Stimulated activated CD4-positive, alpha-beta T cell treated with anti-CD3 and anti-CD28 coated beads, Interleukin-4, amount 100 ng/mL, for 24 hours (primary cell): ENCODE measurements at places on chromosomes 7 and 10.
A peak's percentile ranks its signal among the peaks of the same experiment; 100 is the strongest.

GRCh38 chr10:86258499-86258898 is 108.1 kb downstream of the GRID1 start:
- no peak for DNase-seq

DNA sequence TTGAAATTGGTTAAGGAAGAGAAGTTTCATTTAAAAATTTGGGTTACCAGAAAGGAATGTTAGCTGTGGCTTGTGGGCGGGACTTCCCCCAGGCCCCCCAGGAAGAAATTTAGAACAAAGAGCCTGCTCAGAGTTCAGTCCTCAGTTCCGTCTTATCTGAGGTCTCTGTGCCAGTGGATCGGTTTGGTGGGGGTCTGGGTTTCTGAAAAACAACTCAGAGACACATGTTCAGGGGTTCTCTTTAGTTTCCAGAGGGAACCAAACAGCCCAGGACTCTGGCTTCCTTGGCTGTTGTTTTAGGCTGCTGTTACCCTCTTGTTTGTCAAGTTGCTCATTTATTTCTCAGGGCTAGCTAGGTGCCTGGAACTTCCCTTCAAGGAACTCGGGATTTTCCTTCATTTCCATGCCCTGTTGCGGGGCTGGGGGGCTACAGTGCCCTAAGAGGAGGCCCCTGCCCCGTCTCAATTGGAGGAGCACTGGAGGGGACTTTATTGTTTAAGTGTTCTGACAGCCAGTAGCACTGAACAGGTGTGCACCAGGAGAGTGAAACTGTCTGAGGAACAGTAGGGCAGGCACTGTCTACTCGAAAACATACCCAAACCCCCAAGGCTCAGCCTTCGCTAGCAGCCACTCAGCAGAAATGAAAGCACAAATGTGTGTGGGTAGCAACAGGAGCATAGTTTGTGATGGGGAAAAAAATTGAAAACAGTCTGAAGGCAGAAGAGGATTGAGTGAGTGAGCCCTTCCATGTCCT is 59.9 kb downstream of the ALOX5 start:
- no peak for DNase-seq

DNA sequence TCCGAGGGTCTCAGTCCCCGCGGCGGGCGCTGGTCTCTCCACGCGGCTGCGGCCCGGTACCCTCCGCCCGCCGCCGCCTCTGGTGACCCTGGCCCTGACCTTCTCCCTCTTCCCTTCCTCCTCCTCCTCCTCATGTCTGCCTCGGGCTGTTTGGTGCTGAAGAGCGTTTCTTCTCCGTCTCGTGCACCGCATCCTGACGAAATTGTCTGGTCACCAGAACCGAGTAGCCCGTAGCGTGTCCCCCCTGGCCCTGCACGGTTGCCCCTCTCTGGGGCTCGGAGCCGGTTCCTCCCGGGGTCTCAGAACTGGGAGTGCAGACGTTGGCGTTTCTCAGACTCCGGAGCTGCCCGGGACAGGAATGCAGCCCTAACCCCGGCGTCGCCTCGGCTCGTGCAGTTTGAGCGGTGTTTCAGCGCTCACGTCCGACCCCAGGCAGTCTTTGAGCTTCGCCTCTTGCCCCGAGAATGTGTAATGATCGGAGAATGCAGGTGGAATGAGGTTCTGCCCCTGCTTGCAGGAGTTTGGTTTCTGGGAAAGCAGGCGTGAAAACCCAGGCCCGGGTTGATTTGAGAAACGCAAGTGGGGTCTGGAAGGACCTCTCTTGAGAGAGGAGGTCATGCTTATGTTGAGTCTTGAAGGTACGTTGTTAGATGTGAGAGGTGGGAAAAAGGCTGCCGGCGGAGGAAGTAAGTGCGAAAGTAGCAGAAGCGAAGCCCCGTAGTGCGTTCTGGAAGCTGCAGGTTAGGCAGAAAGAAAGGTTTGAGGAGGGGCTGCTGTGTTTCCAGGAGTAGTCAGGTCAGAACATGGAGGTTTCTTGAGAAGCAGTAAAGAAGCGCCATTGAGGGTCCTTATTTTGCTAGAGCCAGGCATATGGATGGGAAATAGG is 743 bp downstream of the RBM17 start:
- peak; percentile 28 for DNase-seq

- DNase-seq, result no peak
Measured at GRCh38 chr7:135463908-135464307, 46.0 kb downstream of the CNOT4 start.

DNA sequence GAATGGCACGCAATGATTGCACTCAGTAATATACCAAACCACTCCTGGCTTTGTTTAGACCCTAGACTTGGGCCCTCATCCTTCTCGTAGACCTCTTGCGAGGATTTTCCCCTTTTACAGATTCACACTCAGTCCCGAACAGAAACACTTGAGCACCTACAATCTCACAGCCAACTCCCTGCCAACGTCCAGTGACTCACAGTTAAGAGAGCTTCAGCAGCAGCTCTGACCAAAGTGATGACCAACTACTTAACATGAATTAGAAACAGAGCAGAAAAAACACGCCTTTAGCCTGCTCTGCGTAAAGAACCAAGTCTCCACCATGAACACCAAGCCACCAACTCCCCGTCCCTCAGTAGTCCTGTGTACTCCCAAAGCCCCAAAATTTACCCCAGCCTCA is 2.2 kb downstream of the DNAJC30 start:
- no peak for DNase-seq

DNA sequence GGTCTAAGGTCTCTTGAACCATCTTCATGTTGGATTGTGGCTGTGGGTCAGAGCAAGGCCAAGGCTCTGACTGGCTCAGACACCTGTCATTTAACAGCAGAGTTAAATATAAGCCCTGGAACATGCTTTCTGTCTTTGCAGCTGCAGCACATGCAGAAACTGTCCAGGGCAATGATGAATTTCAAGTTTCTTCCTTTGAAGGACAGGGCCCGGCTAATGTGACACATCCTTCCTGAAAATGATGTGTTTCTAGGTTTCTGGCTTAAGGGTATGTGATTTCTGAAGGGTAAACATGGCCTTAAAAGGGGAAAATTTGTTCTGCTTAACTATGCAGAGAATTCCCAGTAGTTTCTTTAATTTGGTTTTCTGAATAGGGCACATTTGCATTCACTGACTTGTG is 34.0 kb upstream of the SLC35B4 start:
- DNase-seq, result no peak

GRCh38 chr7:36602934-36603887 is 121.1 kb downstream of the AOAH start:
- no peak for DNase-seq

- no peak for DNase-seq
Measured at GRCh38 chr10:30928742-30929141, 102.9 kb downstream of the ZNF438 start.

DNA sequence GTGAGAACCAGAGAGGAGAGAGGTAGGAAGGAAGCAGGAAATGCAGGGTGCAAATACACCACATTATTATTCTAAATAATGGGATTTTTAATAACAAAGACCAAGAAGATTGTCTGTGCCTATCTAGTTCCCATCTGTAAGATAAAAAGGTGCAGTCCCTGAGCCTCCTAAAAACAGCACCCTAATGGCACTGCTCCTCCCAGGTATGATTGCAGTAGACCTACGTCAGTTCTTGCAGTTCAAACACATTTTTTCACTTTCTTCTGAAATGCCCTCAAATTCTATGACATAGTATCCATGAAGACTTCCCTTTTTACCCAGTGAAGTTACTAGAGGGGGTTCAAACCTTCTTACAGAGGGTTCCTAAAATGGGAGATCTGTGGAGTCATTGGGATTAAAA is 70.6 kb downstream of the FIGNL1 start:
- DNase-seq, result no peak

DNA sequence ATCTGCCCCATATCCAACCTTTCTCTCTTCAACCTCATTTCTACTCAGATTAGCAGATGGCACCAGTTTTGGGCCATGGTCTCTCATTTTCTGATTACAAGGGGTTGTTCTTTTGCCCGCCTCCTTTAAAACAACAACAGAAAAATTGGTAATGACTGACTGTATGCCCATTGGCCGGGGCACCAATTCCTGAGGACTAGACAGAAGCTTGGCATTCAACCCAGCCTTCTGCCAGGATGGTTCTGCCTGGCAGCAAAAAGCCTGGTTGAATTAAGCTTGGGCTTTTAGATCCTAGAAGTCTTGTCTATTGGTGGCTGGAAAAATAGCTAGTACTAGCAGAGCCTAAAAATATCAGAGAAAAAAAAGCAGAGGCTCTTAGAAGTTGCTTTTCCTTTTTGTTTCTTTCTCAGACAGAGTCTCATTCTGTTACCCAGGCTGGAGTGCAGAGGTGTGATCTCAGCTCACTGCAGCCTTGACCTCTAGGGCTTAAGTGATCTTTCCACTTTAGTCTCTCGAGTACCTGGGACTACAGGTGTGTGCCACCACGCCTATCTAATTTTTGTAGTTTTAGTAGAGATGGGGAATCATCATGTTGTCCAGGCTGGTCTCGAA is 402.6 kb downstream of the AUTS2 start:
- no peak for DNase-seq

DNA sequence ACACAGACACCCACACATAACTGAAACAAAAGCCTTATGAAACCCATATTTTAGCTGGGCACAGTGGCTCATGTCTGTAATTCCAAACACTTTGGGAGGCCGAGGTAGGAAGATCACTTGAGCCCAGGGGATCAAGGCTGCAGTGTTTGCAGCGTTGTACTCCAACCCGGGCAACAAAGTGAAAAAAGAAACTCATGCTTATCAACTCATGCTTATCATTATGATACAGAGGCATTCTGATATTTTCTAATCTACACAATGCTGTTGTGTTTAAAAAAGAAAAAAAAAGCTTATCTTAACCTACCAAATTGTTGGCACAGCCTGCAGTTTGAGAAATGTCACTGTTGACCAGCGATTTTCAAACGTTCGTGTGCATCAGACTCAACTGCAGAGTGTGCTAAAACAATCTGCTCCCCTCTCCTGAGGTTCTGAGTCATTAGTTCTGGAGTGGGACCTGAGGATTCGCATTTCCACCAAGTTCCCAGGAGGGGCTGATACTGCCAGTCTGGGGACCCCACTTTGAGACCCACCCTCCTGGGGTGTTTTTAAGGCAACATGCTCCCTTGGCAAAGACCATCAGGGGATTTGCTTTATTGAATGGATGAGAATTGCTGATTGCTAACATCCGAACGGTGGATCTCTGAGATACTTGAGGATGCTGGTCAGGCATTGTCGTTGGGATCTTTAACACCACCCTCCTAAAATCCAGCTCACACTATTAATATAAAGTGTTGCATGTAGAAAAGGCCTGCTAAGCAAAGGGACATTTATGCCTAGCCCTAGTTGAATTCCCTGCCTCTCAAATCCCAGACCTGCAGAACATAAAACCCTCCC is 16.2 kb downstream of the CHST3 start:
- DNase-seq, result no peak

GRCh38 chr7:42852531-42852930 is 59.3 kb downstream of the C7orf25 start:
- DNase-seq, result no peak

GRCh38 chr7:4022265-4022664 is 659.8 kb upstream of the FOXK1 start:
- no peak for DNase-seq

DNA sequence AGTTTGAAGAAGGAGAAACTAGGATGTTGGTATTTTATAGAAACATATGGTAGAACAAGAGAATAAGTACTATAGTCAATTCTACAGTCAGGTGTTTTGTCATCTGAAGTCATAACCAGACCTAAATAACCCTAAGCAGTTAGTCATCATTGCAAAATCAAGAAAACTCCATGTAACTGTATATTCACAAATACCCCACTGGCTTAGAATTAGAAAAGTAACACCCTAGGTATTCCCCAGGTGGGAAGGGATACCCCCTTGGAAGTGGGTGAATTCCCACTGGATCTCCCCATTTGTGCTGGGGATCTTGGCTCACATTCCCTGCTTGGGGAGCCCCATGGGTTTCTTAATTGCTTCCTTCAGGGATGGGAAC is 45.9 kb upstream of the ITGB8 start:
- DNase-seq, result no peak

DNA sequence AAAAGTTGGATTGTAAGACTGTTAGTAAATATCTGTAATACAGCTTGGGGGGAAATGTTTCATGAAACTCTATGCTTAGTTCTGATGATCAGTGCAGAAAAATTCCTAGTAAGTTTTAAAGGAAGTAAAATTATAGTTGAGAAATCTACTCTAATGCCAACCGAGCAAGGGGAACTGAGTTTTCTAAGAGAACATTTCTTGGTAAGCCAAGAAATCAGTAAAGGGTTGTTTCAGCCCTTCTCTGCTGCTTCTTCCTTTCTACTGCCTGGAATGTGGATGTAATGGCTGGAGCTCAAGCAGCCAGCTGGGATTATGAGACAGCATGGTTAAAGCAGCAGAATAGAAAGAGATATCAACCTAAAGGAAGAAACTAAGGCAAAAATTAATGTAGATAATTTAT is 15.9 kb upstream of the AKR1B1 start:
- no peak for DNase-seq

GRCh38 chr10:59332581-59332980 is 29.8 kb downstream of the FAM13C start:
- no peak for DNase-seq

- no peak for DNase-seq
Measured at GRCh38 chr7:151652111-151652510, 132.4 kb upstream of the RHEB start.

DNA sequence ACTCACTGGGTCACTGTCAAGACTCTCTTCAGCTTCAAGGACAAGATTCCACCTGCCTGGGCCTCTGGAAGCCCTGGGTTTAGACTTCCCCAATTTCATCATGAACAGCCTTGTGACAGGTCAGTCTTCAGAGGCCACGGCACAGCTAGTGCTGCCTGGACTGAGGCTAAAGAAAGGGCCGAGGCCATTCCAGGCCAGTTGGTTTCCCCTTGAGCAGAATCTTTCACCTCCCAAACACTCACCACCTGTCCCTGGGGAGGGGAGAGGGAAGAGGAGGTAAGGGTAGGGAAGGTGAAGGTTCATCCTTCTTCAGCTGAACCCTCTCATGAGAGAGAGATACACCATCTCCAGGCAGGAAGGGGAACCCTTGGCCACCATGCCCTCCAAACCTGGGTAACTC is 24.3 kb downstream of the HSPA12A start:
- DNase-seq, result no peak

DNA sequence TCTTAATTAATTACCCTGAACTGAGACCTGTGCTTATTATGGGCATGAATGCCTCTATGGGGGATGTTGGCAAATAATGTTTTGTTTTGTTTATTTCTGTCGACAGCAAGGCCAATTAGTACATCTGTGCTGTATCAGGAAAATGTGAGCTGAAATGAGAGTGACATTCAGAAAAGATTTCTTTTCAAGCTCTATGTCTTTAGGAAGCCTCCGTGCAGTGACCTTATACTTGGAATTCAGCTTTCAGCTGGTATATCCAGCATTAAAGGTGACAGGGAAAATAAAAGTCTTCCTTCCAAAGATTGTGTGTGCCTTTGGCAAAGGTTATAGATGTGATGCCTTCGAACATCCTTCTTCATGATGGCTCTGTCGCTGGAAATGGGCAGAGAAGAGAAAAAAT is 1061.1 kb downstream of the SORCS3 start:
- no peak for DNase-seq

DNA sequence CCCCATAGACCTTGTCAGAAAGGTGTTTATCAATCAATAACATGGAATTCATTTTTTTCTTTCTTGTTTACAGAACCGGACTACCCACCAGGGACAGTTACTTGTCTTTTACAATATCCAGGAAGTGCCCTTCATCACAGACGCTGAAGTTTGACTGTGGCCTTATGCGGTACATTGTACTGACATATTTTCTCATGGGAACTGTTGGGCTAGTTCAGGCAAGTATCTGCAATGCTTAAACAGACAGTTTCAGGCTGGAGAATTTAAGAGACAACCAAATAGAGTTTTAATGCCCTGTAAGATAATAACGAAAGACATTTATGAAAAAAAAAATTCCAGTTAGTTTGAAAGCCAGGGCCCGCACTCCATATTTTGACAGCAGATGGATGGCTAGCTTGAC is 246.4 kb downstream of the GATA3 start:
- no peak for DNase-seq

GRCh38 chr10:88647061-88647615 is 17.1 kb upstream of the LIPF start:
- DNase-seq, result no peak
